Lung (tissue), 17 donors: ENCODE measurements at places on chromosomes 13 and 19. TPM values are rescaled to one million over a fixed set of nuclear protein-coding genes. Genes with fewer than 3 reads are reported as not detected.

The SLC25A41 gene
- total RNA-seq: 0.28 TPM

The RAB3A gene
- 3.1 TPM for total RNA-seq

The RNF225 gene
- total RNA-seq: 1.5 TPM

The NANOS3 gene
- not detected for total RNA-seq

The KLK3 gene
- not detected for total RNA-seq

The SLC25A15 gene
- 8.6 TPM for total RNA-seq

The ANKRD24 gene
- 1.5 TPM for total RNA-seq

The TMEM150B gene
- total RNA-seq: 20.6 TPM

The ARHGAP45 gene
- total RNA-seq: 23.8 TPM

The SMIM17 gene
- total RNA-seq: 0.40 TPM

The ZNF682 gene
- total RNA-seq: 17.7 TPM

DNA sequence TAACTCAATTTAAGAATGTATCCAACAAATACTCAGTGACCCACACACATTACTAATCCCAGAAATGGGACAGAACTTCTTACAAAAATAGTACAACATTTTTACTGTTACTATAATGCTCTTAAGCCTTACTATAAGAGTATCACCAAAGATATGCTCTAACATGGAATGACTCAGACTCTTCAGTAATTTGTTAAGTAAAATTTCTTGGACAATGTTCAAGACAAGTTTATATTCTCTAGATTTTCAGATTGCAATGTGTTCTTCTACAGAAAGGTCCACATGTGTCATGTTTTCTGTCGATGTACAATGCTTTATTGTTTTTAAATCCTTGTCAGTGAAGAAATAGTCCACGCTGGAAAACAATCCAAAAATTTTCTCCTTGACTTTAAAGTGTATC, 66.3 kb upstream of the RFXAP start:
- H3K4me1 ChIP-seq: no peaks in the 10 kb centered on the region
- H3K36me3 ChIP-seq: no peaks in the 10 kb centered on the region
- H3K27me3 ChIP-seq: no peaks in the 10 kb centered on the region
- no peak overlapping the region for H3K27ac ChIP-seq
- H3K4me3 ChIP-seq: no peak overlapping the region

DNA sequence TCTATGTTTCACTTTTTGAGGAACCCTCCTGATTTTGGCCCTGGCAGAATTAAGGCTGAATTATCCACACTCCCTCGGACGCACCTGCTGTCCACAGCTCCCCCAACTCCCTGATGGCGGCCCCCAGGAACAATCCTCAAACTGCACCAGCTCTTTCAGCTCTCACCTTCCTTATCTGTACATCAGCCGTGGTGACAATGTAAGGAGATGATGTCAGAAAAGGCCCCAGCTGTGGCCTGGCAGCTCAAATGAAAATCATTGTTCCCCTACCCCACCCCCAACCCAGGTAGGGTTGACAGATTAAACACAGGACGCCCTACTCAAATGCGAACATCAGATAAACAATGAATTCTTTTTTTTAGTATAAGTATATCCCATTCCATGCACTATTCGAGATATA, 35.0 kb upstream of the KLF2 start:
- H3K27me3 ChIP-seq: no peaks in the 10 kb centered on the region
- no peak overlapping the region for H3K27ac ChIP-seq
- H3K4me3 ChIP-seq: no peak overlapping the region
- H3K4me1 ChIP-seq: peaks cover 5% of the 10 kb centered on the region
- H3K36me3 ChIP-seq: no peaks in the 10 kb centered on the region
- DNase-seq: no peak

GRCh38 chr13:100848304-100848703, 173.7 kb upstream of the TMTC4 start:
- H3K27me3 ChIP-seq: no peaks in the 10 kb centered on the region
- no peak overlapping the region for H3K4me3 ChIP-seq
- H3K36me3 ChIP-seq: no peaks in the 10 kb centered on the region
- no peaks in the 10 kb centered on the region for H3K4me1 ChIP-seq

GRCh38 chr13:39876258-39876657, 220.8 kb downstream of the COG6 start:
- no peaks in the 10 kb centered on the region for H3K27me3 ChIP-seq
- H3K4me3 ChIP-seq: no peak overlapping the region
- no peak for DNase-seq
- H3K4me1 ChIP-seq: no peaks in the 10 kb centered on the region
- no peak overlapping the region for H3K27ac ChIP-seq

- H3K4me3 ChIP-seq: no peak overlapping the region
- H3K27ac ChIP-seq: no peak overlapping the region
- H3K4me1 ChIP-seq: peaks cover 4% of the 10 kb centered on the region
- no peaks in the 10 kb centered on the region for H3K36me3 ChIP-seq
- no peak for DNase-seq
- H3K27me3 ChIP-seq: no peaks in the 10 kb centered on the region
Measured at GRCh38 chr13:45468635-45469034, 3.9 kb downstream of the COG3 start.

DNA sequence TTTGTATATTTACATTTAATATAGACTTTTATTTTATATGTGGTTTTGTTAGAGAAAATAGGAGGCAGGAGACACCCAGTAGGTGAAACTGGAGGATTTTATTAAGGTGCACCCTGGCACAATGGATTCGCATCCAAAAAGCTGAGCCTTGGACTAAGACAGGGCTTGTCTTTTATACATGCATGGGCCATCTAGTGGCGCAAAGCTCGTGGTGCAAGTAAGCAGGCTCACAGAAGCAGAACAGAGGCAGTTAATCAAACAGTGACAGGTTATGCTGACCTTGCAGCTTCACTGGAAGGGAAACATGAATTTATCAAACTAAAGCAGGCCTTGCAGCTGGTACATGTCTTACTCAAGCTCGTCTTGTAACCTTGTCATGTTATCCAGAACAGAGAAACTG, 58.8 kb upstream of the ZNF681 start:
- H3K4me3 ChIP-seq: no peak overlapping the region
- H3K27me3 ChIP-seq: no peaks in the 10 kb centered on the region
- no peak overlapping the region for H3K27ac ChIP-seq
- DNase-seq: peak; percentile 75
- H3K4me1 ChIP-seq: no peaks in the 10 kb centered on the region

- H3K27ac ChIP-seq: no peak overlapping the region
- no peaks in the 10 kb centered on the region for H3K27me3 ChIP-seq
- H3K4me1 ChIP-seq: peaks cover 10% of the 10 kb centered on the region
Measured at GRCh38 chr19:49683814-49684250, 5.6 kb upstream of the ADM5 start.

GRCh38 chr19:1917146-1917545, 11.9 kb downstream of the ADAT3 start:
- no peaks in the 10 kb centered on the region for H3K27me3 ChIP-seq
- peaks cover 3% of the 10 kb centered on the region for H3K36me3 ChIP-seq
- no peak for DNase-seq
- no peak overlapping the region for H3K27ac ChIP-seq
- H3K4me1 ChIP-seq: no peaks in the 10 kb centered on the region
- H3K4me3 ChIP-seq: no peak overlapping the region

- H3K27me3 ChIP-seq: no peaks in the 10 kb centered on the region
- H3K4me1 ChIP-seq: peaks cover 12% of the 10 kb centered on the region
- no peaks in the 10 kb centered on the region for H3K36me3 ChIP-seq
- DNase-seq: no peak
Measured at GRCh38 chr13:52003541-52003940, 7.7 kb downstream of the ATP7B start.

- H3K4me1 ChIP-seq: peaks cover 14% of the 10 kb centered on the region
- H3K27me3 ChIP-seq: no peaks in the 10 kb centered on the region
- H3K4me3 ChIP-seq: no peak overlapping the region
- H3K27ac ChIP-seq: no peak overlapping the region
- peaks cover 2% of the 10 kb centered on the region for H3K36me3 ChIP-seq
Measured at GRCh38 chr19:947707-948539, 22.1 kb downstream of the ARID3A start.

- H3K4me3 ChIP-seq: no peak overlapping the region
- no peaks in the 10 kb centered on the region for H3K4me1 ChIP-seq
- H3K27me3 ChIP-seq: no peaks in the 10 kb centered on the region
- H3K36me3 ChIP-seq: no peaks in the 10 kb centered on the region
- DNase-seq: no peak
- no peak overlapping the region for H3K27ac ChIP-seq
Measured at GRCh38 chr13:101397742-101398141, 18.6 kb downstream of the NALCN start.

DNA sequence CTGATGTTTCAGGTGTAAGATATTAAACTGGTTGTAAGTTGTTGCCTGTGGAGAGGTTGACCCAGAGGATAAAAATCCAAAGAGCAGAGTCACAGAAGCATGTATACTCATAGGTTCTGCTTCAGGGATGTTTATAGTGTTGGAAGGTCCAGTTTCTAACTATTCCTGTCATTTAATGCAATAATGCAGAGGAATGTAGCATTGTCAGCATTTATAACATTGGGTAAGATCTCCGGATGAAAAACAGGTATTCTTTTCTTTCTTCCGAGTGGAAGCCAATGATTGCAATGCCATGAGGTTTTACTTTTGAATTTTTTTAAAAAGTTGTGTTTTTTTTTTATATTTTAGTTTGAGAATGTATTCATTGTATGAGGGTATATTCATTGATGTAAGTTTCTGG, 771.0 kb downstream of the PCDH9 start:
- H3K4me1 ChIP-seq: no peaks in the 10 kb centered on the region
- no peak overlapping the region for H3K27ac ChIP-seq
- no peak overlapping the region for H3K4me3 ChIP-seq
- DNase-seq: no peak
- H3K36me3 ChIP-seq: no peaks in the 10 kb centered on the region

- H3K4me3 ChIP-seq: no peak overlapping the region
- peaks cover 9% of the 10 kb centered on the region for H3K4me1 ChIP-seq
- no peak for DNase-seq
- no peaks in the 10 kb centered on the region for H3K36me3 ChIP-seq
- H3K27me3 ChIP-seq: no peaks in the 10 kb centered on the region
Measured at GRCh38 chr13:59478908-59479307, 684.8 kb downstream of the DIAPH3 start.

- H3K27me3 ChIP-seq: no peaks in the 10 kb centered on the region
- H3K4me3 ChIP-seq: no peak overlapping the region
- peak overlapping the region; percentile 9 for H3K27ac ChIP-seq
- no peaks in the 10 kb centered on the region for H3K4me1 ChIP-seq
- no peak for DNase-seq
Measured at GRCh38 chr13:30148171-30148754, 159.1 kb downstream of the KATNAL1 start.

DNA sequence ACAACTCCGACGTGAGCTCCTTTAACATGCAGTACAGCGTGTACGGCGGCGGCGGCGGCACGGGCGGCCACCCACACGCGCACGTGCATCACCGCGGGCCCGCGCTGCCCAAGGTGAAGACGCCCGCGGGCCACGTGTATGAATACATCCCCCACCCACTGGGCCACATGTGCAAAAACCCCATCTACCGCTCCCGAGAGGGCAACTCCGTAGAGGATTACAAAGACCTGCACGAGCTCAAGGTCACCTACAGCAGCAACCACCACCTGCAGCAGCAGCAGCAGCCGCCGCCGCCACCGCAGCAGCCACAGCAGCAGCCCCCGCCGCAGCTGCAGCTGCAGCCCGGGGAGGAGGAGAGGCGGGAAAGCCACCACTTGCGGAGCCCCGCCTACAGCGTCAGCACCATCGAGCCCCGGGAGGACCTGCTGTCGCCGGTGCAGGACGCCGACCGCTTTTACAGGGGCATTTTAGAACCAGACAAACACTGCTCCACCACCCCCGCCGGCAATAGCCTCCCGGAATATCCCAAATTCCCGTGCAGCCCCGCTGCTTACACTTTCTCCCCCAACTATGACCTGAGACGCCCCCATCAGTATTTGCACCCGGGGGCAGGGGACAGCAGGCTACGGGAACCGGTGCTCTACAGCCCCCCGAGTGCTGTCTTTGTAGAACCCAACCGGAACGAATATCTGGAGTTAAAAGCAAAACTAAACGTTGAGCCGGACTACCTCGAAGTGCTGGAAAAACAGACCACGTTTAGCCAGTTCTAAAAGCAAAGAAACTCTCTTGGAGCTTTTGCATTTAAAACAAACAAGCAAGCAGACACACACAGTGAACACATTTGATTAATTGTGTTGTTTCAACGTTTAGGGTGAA, 6.6 kb downstream of the SLITRK5 start:
- peaks cover 5% of the 10 kb centered on the region for H3K36me3 ChIP-seq
- H3K27ac ChIP-seq: no peak overlapping the region
- H3K4me3 ChIP-seq: peak overlapping the region; percentile 36
- H3K27me3 ChIP-seq: no peaks in the 10 kb centered on the region

- peak overlapping the region; percentile 37 for H3K27ac ChIP-seq
- H3K27me3 ChIP-seq: no peaks in the 10 kb centered on the region
Measured at GRCh38 chr19:16066611-16067104, 9.6 kb upstream of the TPM4 start.

DNA sequence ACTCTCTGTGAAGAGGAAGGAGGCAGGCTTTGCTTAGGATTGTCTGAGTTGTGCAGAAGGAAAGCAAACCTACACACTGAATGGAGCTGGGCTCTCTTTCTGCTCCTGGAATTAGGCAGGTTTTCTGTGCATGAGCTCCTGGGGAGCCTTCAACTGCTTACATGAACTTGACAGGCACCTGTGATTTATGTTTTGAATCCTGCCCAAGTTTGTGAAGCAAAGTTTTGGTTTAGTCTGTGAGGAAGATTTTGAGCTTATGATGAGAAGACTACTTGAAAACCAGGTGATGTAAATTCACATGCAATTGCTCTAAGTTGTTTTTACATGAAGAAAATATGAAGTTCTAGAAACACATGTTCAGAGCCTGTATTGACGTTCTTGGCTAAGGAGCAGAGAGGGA, 109.0 kb downstream of the SLAIN1 start:
- H3K36me3 ChIP-seq: no peaks in the 10 kb centered on the region
- no peak for DNase-seq
- no peaks in the 10 kb centered on the region for H3K27me3 ChIP-seq
- peaks cover 11% of the 10 kb centered on the region for H3K4me1 ChIP-seq
- no peak overlapping the region for H3K4me3 ChIP-seq

- peaks cover 16% of the 10 kb centered on the region for H3K4me1 ChIP-seq
- peak within 1 kb of the TSS; percentile 82 for H3K4me3 ChIP-seq
- peak within 1 kb of the TSS; percentile 91 for H3K27ac ChIP-seq
- H3K27me3 ChIP-seq: no peaks in the 10 kb centered on the region
Measured at GRCh38 chr19:19404879-19405860, at the start of gene GATAD2A. Gene GATAD2A, plus strand, starts transcription at chr19:19405675. Its CDS starts 59,671 bp downstream, at chr19:19465346.

DNA sequence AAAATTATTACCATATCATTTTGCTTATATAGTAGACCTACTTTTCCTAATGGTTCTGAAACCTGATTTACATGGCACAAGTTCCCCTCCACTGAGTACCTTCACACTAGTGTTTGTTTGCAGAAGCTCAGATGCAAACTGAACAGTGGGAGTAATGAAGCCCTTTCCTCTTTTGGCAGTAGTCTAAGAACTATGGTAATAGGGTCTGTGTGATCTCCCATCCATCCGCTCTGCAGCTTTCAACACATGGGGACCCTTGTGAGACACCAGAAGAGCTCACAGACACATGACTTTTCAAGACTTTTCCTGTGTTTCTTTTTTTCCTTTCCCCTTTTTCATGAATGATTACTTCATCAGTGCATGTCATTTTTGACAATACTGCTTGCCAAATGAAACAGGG, 336.0 kb downstream of the ATP8A2 start:
- no peaks in the 10 kb centered on the region for H3K27me3 ChIP-seq
- no peaks in the 10 kb centered on the region for H3K4me1 ChIP-seq
- no peak overlapping the region for H3K4me3 ChIP-seq
- H3K27ac ChIP-seq: no peak overlapping the region

- H3K4me3 ChIP-seq: no peak overlapping the region
- no peaks in the 10 kb centered on the region for H3K27me3 ChIP-seq
- H3K27ac ChIP-seq: no peak overlapping the region
- no peaks in the 10 kb centered on the region for H3K4me1 ChIP-seq
- no peak for DNase-seq
Measured at GRCh38 chr19:23101241-23101640, 15.6 kb upstream of the ZNF730 start.
